ENCODE measurements at places on chromosomes 3 and 15.

DNA sequence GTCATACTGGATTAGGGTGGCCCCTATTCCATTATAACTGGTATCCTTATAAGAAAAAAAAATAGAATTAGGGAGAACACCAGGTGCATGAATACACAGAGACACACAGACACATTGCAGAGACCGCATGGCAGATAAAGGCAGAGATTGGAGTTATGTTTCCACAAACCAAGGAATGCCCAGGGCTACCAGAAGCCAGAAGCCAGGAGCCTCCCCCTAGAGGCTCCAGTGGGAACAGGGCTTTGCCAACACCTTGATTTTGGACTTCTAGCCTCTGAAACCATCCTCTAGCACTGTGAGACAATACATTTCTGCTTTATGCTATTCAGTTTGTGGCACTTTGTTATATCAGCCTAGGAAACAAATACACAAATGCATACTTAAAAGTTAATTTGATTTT is 10.4 kb downstream of the GOLM2 start:
- DNase-seq = no peak

DNA sequence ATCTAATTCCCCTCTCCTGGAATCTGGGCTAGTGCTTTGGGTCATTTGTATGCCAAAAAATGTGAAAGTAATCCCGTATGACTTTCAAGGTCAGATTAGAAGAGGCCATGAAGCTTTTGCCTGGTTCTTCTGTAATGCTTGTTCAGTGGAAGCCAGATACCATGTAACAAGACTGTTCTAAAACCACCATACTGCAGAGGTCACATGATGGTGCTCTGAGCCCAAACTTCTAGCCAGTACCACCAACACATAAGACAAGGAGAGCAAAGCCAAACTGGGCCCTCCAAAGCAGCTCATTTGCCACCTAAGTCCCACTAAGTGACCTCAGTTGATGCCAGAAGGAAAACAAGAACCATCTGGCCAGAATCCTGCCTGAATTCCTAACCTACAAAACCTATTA is 64.3 kb upstream of the MELTF start:
- DNase-seq = no peak

GRCh38 chr3:135239615-135239884 is 444.5 kb downstream of the EPHB1 start:
- no peak for DNase-seq

GRCh38 chr3:74621581-74621980 is 7.1 kb upstream of the CNTN3 start:
- no peak for DNase-seq

DNA sequence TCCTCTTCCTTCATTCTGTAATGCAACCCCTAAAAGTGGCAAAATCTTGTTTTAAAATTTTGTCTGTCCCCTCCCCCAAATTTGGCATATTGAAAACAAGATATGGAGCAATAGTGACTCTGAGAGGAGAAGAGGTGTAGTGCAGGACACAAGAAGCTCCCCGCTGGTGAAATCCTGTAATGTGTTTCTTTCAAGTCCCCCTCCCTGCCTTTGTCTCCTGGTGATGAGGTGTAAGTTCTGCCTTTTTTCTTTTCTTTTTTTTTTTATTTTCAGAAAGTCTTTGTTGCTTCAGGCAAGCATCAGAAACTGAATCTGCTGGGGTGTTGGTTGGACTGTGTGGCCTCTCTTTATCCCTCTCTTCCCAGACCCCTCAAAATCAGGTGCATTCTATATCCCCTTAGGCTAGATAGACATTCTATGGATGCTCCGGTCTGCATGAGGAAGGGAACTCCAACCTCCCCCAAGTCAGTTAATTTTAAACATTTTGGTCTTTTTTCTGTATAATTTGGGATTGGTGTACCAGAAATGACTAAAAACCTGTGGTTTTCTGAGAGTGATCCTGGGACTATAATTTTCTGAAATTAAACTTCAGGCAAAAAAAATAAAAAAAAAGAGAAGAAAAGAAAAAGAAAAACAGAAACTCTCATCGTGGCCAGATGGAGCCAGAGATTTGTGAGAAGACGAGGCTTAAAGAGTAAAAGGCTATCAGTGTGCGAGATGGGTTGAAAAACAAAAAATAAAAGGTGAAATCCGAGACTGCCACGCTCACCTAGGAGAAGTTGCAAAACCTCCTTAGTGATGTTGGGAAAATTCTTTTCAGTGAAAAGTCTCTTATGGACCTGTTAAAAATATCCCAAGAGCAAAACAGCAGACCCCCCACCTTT is 21.4 kb downstream of the ACKR2 start:
- no peak for DNase-seq

DNA sequence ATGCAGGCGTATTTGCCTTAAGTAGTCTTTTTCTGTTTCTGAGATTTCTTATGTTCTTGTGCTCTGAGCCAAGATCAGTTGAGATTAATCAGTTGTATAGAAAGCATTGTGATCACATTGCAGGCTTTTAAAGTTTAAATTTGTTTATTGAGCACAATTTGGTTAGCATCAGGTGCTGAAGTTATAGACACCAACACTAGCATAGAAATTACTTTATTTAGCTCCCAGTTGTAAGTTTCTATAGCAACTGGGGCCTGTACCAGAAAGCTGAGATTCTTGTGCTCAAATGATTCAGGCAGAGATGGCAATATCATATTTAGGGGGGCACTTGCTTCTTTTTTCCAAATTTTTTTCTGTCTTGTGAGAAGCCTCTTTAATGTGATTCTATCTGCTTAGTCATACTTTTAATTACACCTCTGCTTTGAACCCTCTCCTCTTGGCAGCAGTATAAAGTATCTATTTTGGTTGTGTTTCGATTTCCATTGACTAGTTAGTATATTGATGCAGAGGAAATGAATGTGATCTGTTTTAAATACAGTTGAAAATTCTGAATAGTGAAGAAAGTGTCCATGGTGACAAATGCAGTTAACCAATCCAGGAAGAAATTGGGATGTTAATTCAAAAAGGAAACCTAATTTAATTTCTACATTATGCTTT is 241.7 kb upstream of the GBE1 start:
- DNase-seq = no peak

GRCh38 chr15:65923264-65923663 is 54.0 kb downstream of the RAB11A start:
- no peak for DNase-seq

DNA sequence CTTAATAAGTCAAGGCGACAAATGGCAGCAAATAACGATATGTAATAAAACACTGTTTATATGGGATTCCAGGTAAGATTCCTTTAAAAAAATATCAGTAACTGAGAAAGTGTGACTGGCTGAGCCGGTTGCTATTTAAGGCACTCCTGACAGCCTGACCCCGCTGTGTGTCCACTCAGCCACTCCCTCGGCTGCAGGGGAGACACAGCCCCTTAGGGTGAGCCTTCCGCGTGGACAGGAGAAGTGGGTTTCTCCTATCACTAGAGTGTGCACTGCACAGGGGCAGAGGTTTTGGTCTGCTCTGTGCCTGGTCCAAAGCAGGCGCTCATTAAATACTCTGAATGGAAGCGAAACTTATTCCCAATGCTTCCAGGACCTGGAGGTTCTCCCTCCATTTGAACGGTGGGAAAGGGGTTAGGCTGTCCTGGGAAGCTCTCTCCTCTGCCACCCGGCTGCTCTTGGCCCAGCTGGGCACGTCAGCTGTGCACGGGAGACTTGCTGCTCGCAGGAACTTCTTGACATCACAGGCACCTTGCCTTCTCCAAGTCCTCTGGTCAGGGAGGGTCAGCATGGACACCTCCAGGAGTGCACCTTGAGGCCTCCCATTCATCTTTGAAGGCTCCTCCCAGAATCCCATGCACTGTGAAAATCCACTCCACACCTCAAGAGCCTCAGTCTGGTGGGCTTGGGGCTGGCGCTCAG is 43.3 kb upstream of the SLCO2A1 start:
- DNase-seq = no peak

DNA sequence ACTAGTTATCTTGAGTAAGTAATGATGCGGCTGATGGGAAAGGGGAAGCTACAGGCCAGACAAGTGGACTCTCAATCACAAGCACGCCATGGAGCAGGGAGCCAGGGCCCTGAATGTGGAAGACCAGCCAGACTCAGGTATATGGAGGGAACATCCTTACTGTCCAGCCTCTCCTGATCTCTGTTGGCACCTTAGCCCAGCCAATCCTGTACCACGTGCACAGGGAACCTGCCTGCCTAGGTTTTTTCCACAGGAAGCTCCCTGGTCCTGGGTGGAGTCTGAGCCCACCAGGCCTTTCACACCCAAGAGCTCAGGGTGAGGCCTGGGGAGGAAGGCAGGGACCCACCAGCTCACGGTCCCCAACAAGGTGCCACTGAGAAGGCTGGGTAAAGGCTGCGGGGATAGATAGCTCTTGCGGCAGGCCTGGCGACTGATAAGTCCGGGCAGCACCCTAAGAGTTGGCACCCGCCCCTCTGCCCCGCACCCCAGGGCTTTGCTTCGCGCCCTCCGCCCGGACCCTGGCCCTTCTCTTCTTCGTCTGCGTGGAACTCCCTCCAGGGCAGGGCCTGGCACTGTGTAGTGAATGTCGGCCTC is 933 bp upstream of the APEH start:
- no peak for DNase-seq

DNA sequence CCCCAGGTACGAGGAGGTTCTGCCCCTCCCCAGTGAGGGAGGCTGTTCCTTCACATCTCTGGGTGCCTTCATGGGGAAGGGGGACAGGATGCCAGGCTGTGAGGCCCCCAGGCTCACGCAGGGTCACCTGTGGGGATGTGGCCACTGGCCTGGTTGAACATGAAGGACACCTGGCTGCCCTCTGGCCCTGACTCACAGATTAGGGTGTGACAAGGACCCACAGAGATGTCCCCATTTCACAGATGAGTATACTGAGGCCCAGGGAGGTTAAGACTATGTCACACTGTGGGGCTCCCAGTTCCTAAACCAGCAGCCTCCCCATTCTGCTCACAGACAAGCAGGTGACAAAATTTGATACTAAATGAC is 42.4 kb downstream of the PCSK6 start:
- no peak for DNase-seq

GRCh38 chr3:85041562-85042055 is 82.8 kb downstream of the CADM2 start:
- no peak for DNase-seq

DNA sequence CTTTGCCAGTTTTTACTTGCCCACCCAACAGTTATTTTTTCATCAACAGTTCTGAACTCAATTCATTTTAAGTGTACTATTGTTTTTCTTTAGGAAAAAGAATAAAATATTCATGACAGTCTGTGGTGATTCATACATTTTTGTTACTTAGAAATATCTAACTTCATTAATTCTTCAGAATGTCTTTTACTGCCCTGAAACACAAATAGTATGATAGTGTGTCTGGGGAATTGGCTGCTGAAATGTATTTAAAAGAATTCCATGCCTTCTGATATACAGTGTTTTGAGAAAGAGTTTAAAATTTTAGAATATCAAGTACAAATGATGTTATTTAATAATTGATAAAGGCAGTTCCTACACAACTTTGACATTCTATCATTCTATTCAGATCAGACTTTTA is 854.1 kb downstream of the NAALADL2 start:
- DNase-seq = peak; percentile 12

- DNase-seq = no peak
These were observed 37.7 kb downstream of the LRIG1 start for GRCh38 chr3:66463054-66463631.

GRCh38 chr3:157410945-157411344 is 25.7 kb upstream of the PTX3 start:
- DNase-seq = no peak

DNA sequence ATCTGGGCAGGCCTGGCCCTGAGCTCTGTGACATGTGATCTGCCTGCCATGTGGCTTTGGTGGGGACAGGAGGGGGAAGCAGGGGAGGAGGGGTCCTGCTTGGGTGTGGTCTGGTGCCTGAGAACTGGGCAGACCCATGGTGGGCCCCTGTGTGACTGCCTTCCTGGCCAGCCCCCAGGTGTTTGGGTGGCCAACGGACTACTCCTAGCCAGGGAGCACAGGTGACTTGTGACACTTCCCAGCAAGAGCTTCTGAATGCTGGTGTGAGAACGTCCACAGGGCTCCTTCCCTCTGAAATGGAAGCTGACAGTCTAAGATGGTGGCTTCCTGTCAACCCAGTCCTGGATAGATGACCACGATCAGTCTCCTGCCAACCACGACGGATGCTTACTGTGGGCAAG is 136.1 kb upstream of the MEF2A start:
- no peak for DNase-seq
